ENCODE measurements at places on chromosomes 12 and 14. TPM values are rescaled to one million over a fixed set of nuclear protein-coding genes. Genes with fewer than 3 reads are reported as not detected.

DNA sequence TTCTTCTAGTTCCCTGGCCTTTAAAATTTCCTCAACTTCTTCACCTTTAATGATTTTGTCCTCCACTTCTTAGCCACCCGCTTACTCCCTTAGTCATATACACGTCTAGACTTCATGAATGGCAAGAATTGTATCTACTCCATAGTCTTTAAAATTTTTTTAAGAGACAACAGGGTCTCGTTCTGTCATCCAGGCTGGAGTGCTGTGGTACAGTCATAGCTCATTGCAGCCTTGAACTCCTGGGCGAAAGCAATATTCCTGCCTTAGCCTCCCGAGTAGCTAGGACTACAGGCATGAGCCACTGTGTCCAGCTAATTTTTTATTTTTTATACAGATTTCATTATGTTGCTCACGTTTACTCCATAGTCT, 47.9 kb downstream of the BBS10 start:
- DNase-seq, result no peak

- H3K4me3 ChIP-seq, result no peak overlapping the region
- H3K27ac ChIP-seq, result no peak overlapping the region
- no peaks in the 10 kb centered on the region for H3K27me3 ChIP-seq
Measured at GRCh38 chr14:89166633-89167032, 250.4 kb downstream of the FOXN3 start.

GRCh38 chr12:68065687-68066086, 76.4 kb downstream of the IFNG-AS1 start:
- no peak overlapping the region for H3K27ac ChIP-seq
- no peaks in the 10 kb centered on the region for H3K4me1 ChIP-seq
- H3K36me3 ChIP-seq, result no peaks in the 10 kb centered on the region
- H3K4me3 ChIP-seq, result no peak overlapping the region
- peaks cover 4% of the 10 kb centered on the region for H3K27me3 ChIP-seq

DNA sequence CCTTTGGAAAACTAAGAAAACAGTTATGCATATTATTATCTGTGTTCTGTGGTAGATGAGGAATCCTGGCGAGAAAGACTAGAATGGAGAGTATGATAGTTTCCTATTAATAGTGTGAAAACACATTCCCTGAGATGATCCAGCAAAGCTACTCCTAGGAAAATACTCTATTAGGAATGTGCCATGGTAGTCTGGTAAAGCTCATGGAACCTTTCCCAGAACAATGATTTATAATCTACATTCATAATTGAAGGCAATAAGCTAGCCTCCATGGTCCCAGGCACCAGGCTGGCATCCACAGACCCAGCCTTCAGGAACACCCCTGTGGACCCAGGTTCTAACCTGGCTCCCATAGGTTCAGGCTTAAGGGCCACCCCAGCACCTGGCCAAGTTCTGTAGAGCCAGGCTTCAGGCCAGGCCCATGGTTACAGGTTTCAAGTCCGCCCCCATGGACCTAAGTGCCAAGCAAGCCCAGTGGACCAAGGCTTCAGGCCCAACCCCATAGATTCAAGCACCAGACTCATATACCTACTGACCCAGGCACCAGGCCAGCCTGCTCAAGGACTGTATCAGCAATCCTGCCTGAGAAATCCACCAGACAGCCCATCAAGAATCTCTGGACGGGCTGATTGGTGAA, 72.2 kb downstream of the ITPR2 start:
- H3K27ac ChIP-seq, result no peak overlapping the region
- H3K27me3 ChIP-seq, result no peaks in the 10 kb centered on the region
- H3K4me1 ChIP-seq, result no peaks in the 10 kb centered on the region
- no peaks in the 10 kb centered on the region for H3K36me3 ChIP-seq
- no peak for DNase-seq

GRCh38 chr12:40693207-40693821, 1.1 kb downstream of the CNTN1 start:
- no peak for DNase-seq
- H3K27me3 ChIP-seq, result peaks cover 6% of the 10 kb centered on the region
- no peaks in the 10 kb centered on the region for H3K36me3 ChIP-seq
- no peaks in the 10 kb centered on the region for H3K4me1 ChIP-seq
- no peak overlapping the region for H3K27ac ChIP-seq

Gene CLEC4D
- not detected for total RNA-seq

- no peaks in the 10 kb centered on the region for H3K36me3 ChIP-seq
- H3K4me3 ChIP-seq, result no peak overlapping the region
- DNase-seq, result no peak
- no peak overlapping the region for H3K27ac ChIP-seq
- no peaks in the 10 kb centered on the region for H3K27me3 ChIP-seq
Measured at GRCh38 chr12:13128291-13128965, 25.0 kb upstream of the GSG1 start.

DNA sequence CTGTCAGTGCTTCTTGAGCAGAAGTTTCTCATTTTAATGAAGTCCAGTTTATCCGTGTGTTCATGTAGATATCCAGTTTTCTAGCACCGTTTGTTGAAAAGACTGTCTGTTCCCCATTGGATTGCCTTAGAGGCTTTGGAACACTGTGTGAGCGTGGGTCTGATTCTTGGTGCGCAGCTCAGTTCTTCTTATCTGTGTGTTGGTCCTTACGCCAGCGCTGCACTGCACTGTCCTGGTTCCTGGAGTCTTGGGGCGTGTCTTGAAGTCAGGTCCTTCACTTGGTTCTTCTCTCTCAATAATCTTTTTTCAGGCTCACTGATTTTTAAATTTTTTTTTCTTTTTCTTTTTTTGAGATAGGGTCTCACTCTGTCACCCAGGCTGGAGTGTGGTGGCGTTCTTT, 25.5 kb downstream of the EP400 start:
- H3K27me3 ChIP-seq, result no peaks in the 10 kb centered on the region
- no peak overlapping the region for H3K4me3 ChIP-seq
- DNase-seq, result no peak
- H3K27ac ChIP-seq, result no peak overlapping the region
- H3K36me3 ChIP-seq, result peaks cover 9% of the 10 kb centered on the region
- peaks cover 7% of the 10 kb centered on the region for H3K4me1 ChIP-seq

- no peak overlapping the region for H3K4me3 ChIP-seq
- DNase-seq, result peak; percentile 6
- peaks cover 15% of the 10 kb centered on the region for H3K4me1 ChIP-seq
- H3K27ac ChIP-seq, result no peak overlapping the region
Measured at GRCh38 chr12:28711421-28711820, 437.7 kb upstream of the FAR2 start.

- no peak for DNase-seq
- H3K4me3 ChIP-seq, result no peak overlapping the region
- no peak overlapping the region for H3K27ac ChIP-seq
- H3K36me3 ChIP-seq, result no peaks in the 10 kb centered on the region
- H3K27me3 ChIP-seq, result no peaks in the 10 kb centered on the region
- H3K4me1 ChIP-seq, result no peaks in the 10 kb centered on the region
Measured at GRCh38 chr12:41367726-41368405, 179.7 kb downstream of the PDZRN4 start.

Gene SLC25A47
- not detected for total RNA-seq

DNA sequence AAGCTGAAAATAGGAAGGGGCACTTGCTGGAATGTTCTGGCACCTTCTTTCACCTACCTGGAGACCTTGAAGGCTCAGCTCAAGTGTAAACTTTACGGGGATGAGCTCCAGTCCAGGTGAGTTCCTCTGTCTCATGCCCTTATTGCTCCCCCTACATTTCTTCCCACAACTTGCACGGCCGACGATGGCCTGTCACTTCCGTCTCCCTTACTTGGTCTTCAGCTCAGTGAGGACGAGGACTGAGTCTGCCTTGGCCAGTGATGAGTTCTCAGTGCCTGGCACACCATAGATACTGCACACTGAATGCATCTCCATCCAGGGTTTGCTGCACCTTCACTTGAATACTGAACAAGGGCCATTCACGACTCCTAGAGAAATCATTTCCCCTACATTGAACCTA, 21.4 kb downstream of the ADGRD1 start:
- H3K4me1 ChIP-seq, result no peaks in the 10 kb centered on the region
- H3K27ac ChIP-seq, result no peak overlapping the region
- H3K36me3 ChIP-seq, result no peaks in the 10 kb centered on the region
- H3K27me3 ChIP-seq, result no peaks in the 10 kb centered on the region
- no peak for DNase-seq

- no peak overlapping the region for H3K4me3 ChIP-seq
- H3K27me3 ChIP-seq, result no peaks in the 10 kb centered on the region
- DNase-seq, result no peak
- no peak overlapping the region for H3K27ac ChIP-seq
Measured at GRCh38 chr14:81120501-81120900, 100.3 kb downstream of the GTF2A1 start.

Gene RPGRIP1
- total RNA-seq, result under 0.01 TPM

DNA sequence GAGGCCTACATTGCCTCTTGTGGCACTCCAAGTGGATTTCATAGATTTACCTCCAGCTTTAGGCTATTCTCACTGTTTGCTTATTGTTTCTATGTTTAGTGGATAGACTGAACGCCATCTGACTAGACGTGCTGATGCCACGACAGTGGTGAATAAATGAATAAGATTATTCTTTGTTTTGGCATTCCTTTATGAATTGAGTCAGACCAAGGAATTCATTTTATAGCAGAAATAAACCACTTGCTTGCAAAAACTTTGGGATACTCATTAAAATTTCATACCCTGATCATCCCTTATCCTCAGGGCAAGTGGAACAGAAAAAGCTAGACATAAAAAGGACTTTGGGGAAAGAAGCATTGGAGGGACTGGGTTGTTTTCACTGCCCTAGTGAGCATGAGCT, 71.7 kb upstream of the FERMT2 start:
- DNase-seq, result peak; percentile 64
- no peaks in the 10 kb centered on the region for H3K27me3 ChIP-seq
- peaks cover 28% of the 10 kb centered on the region for H3K4me1 ChIP-seq
- H3K4me3 ChIP-seq, result no peak overlapping the region
- H3K36me3 ChIP-seq, result no peaks in the 10 kb centered on the region

Gene ETNK1
- 42.1 TPM for total RNA-seq

GRCh38 chr12:44584625-44585024, 291.5 kb downstream of the NELL2 start:
- no peak for DNase-seq
- H3K27ac ChIP-seq, result no peak overlapping the region
- no peaks in the 10 kb centered on the region for H3K27me3 ChIP-seq

DNA sequence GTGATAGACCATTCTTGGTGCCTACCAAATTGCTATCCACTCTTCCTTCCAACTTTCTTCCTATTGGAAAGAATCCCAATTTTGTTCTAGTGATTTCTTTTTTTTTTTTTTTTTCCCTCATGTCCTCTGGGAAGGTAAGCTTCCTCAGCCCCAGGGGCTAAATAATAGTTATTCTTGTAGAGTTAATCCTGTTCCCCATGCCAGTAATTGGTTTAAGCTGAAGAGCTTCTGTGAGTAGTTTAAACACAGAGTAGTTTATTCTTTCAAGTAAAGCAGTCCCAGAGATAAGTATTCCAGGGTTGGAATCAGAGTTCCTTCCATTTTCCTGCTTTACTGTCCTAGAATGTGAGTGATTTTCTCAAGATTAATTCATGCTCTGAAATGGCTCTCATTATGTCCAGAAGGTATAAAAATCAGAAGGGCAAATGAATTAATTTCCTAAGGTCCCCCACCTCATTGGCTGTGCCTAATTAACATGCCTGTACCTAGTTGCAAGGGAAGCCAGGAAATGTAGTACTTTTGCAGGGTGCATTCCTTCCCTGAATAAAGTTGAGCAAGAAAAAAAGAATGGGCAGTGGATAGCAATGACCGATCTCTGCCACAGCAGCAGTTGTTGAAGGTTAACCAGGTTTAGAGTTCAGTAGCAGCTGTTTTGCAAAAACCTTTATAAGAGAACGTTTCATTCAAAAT, 97.8 kb downstream of the PLEKHA5 start:
- peaks cover 17% of the 10 kb centered on the region for H3K4me1 ChIP-seq
- H3K4me3 ChIP-seq, result no peak overlapping the region
- H3K27me3 ChIP-seq, result no peaks in the 10 kb centered on the region
- no peak for DNase-seq
- no peak overlapping the region for H3K27ac ChIP-seq

DNA sequence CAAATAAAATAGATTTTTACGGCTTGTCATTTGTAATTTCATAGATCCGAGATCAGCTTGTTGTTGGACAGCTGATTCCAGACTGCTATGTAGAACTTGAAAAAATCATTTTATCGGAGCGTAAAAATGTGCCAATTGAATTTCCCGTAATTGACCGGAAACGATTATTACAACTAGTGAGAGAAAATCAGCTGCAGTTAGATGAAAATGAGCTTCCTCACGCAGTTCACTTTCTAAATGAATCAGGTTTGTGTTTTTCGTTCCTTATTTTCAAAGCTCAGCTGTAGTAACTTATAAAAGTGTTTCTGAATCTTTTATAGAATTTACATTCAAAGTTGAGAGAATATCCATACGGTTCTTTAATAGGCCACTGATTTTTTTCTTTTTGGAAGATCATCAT, 89.1 kb downstream of the LRRK2 start:
- H3K27me3 ChIP-seq, result no peaks in the 10 kb centered on the region
- H3K36me3 ChIP-seq, result no peaks in the 10 kb centered on the region
- H3K4me1 ChIP-seq, result no peaks in the 10 kb centered on the region
- H3K27ac ChIP-seq, result no peak overlapping the region

DNA sequence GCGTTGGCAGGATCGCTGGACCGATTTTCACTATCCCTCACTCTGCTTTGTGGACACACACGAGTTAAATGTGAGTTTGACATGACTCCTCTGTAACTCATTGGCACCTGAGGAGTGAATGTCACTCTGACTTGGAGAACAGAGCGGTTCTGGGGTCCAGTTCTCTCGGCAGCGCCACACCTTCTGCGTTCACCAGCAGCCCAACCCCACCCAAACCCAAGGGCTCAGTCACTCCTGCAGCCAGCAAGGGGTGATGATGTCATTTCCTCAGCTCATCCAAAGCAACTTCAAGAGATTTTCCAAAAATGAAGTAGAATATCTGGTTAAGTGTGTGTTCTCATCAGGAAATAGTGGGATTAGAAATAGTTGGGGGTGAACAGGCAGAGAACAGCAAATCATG, 36.3 kb downstream of the ADGRD1 start:
- H3K36me3 ChIP-seq, result no peaks in the 10 kb centered on the region
- no peak overlapping the region for H3K4me3 ChIP-seq
- no peaks in the 10 kb centered on the region for H3K27me3 ChIP-seq
- no peaks in the 10 kb centered on the region for H3K4me1 ChIP-seq
- no peak overlapping the region for H3K27ac ChIP-seq

GRCh38 chr14:74545386-74545785, 51.8 kb downstream of the ISCA2 start:
- H3K4me3 ChIP-seq, result no peak overlapping the region
- peaks cover 10% of the 10 kb centered on the region for H3K4me1 ChIP-seq
- peaks cover 87% of the 10 kb centered on the region for H3K36me3 ChIP-seq
- peak; percentile 58 for DNase-seq
- no peak overlapping the region for H3K27ac ChIP-seq

- no peaks in the 10 kb centered on the region for H3K36me3 ChIP-seq
- H3K4me1 ChIP-seq, result no peaks in the 10 kb centered on the region
- DNase-seq, result peak; percentile 31
Measured at GRCh38 chr12:126055521-126055920, 990.3 kb downstream of the AACS start.
